ENCODE measurements at places on chromosomes 6 and 20.

DNA sequence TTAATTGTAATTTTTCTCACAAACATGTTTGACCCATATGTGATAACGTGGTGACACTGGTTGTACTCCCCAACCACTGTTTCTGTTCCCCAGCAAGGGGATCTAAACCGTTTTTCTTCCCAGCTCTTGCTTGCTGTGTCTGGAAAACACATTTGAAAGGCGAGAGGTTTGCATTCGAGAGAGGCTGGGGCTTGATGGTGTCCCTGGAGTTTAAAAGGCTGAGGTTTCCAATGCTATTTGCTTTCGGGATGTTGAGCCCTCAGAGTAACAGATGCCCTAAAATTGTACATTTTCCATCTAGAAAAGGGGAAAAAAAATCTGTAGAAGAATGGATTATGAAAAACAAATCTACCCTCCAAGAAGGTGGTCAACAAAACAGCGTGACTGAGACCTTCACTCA lies 35.4 kb downstream of the AKAP12 start:
- DNase-seq: no peak

DNA sequence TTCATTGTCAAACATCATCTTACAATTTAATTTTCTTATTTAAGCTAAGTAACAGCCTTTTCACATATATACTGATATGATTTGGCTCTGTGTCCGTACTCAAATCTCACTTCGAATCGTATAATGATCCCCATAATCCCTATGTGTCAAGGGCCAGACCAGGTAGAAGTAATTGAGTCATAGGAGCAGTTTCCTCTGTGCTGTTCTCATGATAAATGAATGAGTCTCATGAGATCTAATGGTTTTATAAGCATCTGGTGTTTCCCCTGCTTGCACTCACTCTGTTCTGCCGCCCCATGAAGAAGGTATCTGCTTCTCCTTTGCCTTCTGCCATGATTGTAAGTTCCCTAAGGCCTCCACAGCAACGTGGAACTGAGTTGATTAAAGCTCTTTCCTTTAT lies 25.1 kb upstream of the CMTR1 start:
- DNase-seq: no peak

GRCh38 chr6:45667300-45667699 lies 289.6 kb upstream of the SUPT3H start:
- no peak for DNase-seq

- DNase-seq: no peak
These were observed 63.6 kb upstream of the ARID1B start for GRCh38 chr6:156713548-156713947.

DNA sequence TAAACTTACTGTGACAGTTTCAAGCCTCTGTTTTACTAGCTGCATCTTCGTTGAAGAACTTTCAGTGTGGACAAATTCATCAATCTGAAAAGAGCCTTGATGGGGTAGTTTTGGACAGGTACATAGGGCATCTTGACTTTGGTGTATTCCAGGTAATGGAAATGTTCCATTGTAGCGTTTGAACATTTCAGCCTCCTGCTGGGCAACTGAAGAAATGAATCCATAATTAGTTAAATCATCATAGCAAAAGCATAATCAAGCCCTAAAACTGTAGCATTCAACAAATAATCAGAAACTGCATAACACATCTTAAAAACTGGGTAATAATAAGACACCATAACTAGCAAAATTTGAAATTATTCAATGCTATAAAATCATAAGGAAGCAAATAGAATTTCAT lies 86.2 kb downstream of the AHI1 start:
- peak; percentile 4 for DNase-seq

- DNase-seq: no peak
These were observed 95.7 kb downstream of the LYRM2 start for GRCh38 chr6:89542866-89543265.

DNA sequence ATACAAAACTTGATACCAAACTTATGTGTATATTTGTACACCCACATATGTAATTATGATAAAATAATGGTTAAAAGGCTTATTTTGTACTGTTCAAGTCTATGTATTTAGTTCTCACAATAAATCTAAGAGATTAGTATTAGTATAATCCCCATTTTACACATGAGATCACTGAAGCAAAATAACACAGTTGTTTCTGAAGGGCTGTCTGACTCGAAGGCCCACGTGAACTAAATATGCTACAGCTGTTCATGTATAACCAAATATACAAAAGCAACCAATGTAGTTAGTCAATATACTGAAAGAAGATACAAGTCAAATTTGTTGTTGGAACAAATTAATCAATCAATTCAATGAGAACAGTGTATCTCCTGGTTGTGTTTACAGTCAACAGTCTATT lies 959.2 kb downstream of the EPHA7 start:
- no peak for DNase-seq

GRCh38 chr20:59631751-59632540 lies 27.6 kb downstream of the PHACTR3 start:
- DNase-seq: no peak

- no peak for DNase-seq
These were observed 222.7 kb upstream of the OPRM1 start for GRCh38 chr6:153816366-153816765.

- no peak for DNase-seq
These were observed 9.6 kb downstream of the C20orf203 start for GRCh38 chr20:32664012-32664677.
